Stimulated activated CD8-positive, alpha-beta memory T cell treated with anti-CD3 and anti-CD28 coated beads, Interleukin-2, amount 100 ng/mL, for 1 hour (primary cell): ENCODE measurements at places on chromosomes 13 and 19.

DNA sequence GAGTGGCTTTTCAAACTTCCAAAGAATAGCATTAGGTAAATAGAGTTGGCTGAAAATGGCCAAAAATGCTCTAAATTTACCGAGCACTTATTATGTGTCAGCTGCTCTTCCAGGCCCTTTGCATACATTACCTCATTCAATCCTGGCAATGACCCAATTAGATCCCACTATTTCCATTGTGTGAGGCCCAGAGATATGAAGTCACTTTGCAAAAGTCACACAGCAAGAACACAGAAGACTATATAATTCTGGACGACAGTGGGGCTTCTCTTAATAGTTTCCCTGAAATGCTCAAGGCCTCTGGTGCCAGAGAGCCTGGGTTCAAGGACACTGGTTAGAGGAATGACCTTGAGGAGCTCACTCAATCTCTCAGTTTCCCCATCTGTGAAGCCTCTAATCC lies 146.8 kb downstream of the IER2 start:
- no peak for DNase-seq

DNA sequence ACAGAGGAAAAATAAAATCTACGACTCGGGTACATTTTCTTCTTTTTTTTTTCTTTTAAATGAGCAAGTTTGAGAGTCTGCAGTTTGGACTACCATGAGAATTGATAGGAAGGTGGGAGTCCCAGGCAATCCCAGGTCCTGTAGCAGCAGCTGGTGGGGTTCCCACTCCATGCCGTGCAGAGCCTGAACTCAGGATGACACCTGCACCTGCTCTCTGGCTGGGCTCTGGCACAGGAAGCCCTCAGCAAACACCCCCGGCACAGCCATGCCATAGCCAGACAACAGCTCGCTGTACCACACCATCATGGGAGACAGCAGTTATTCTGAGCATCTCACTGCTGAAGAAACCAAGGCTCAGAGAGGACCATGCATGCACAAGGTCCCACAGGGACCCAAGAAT lies 6.2 kb upstream of the GP6 start:
- DNase-seq: no peak

DNA sequence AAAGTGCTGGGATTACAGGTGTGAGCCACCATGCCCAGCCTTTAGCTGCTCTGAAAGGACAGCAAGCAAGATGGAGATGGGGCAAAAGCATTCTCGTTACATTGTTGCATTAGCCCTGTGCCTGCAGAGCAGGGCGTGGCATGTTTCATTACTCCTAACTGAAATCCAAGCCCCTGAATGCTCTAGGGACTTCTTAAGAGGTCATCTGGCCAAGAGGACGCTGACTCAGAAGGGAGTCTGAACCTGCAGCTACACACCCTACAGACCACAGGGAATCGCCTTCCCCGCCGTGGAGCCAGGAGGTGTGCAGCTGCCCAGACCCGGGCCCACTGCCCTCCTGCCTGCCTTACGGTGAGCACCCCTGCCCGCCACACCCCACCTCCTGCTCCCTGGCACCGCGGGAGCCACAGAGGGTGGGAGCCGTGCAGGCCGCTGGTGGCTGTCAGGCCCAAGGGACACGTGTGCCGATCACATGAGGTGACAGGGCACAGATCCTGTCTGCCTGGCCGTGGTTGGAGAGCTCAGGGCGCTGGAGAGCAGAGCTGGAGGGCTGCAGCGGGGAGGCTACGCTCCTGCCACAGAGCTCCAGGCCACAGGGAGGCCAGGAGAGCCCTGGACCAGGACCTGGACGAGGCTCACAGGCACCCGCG lies 27.2 kb downstream of the ADPRHL1 start:
- DNase-seq: no peak

DNA sequence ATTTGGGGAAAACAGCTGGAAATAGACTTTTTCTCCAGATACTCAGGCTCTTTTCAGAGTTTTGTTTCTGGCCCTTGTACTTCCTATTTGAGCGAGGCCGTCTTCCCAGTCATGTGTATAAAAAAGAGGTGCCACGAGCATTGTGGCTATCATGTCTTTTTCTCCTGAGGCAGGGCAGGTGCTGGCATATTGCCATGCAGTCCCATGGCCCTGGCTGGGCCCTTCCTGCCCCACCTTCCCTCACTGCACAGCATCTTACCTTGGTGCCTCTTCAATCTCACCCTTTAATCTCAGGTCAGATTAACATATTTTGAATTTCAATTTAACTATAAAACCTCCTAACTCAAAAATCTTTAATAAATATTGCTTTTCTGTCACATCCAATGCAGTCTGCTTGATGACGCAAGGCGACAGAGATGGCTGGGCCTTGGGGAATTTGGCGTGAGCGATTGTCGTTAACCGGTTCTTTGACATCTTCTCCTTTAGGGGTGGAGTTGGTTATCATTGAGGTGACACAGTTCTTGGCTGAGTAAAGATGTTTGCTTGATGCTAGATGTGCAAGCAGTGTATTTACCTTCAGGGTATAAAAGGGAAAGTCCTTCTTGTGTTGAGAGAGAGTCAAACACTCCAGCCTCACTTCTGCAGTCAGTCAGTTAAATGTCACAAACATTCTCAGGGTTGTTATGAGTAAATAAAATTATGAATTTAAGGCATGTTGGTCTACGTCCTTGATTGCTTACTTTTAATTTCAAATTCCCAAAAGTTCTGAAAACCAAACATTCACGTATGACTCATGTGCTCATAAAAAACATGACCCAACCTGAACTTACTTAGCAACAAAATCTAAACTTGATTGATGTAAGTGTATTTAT lies 289.9 kb downstream of the MYO16 start:
- DNase-seq: no peak

DNA sequence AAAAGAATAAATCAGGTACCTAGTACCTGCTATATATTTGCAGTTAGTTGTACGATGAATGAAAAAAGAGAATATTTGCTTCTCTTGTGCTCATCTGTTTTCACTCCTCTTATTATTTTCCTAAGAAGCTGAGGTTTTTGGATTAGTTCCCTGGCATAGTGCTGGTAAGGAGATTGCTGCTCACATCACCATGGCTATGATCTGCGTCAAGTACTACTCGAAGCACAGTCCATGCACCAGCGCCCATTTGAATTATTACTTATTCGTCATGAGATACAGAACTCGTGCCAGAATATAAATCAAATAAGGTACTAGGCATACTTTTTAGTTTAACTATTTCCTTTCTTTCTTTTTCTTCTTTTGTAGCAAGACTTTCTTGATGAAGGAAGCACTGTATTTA lies 7.1 kb downstream of the SERTM1 start:
- DNase-seq: no peak

GRCh38 chr19:29666578-29667386 lies 1.5 kb downstream of the PLEKHF1 start:
- no peak for DNase-seq

DNA sequence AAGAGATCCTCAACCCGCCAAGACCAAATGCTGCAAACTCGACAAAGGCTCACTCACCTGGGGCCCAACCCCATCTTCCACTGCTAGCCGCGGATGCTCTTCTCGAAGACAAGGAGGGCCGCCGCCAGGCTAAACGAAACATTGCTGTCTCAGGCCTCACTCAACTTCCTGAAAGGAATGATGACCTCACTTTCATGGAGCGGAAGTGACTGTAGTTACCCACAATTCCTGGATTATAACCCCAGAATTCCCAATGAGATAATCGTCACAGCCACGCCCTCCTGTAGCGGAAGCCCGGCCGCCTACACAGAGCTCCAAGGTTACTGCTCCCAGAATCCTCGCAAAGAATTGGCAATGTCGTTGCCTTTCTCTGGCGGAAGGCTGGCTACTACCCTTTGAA lies 10.5 kb upstream of the ZNF112 start:
- DNase-seq: no peak

DNA sequence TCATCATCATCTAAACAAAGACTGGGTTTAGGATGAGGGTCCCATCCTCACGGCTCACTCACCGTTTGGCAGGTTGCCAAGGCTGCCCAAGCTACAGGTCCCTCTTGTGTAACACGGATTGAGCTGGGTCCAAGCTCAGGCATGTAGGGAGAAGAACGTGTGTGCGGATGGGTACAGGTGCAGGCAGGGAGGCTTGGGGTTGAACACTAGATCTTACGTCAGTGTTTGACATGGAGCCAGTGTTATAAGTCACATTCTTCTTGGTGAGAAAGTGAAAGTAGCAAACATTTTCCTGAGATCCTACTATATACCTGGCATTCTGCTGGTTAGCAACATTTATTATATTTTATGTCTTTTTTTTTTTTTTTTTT lies 136.8 kb upstream of the RNF113B start:
- no peak for DNase-seq

DNA sequence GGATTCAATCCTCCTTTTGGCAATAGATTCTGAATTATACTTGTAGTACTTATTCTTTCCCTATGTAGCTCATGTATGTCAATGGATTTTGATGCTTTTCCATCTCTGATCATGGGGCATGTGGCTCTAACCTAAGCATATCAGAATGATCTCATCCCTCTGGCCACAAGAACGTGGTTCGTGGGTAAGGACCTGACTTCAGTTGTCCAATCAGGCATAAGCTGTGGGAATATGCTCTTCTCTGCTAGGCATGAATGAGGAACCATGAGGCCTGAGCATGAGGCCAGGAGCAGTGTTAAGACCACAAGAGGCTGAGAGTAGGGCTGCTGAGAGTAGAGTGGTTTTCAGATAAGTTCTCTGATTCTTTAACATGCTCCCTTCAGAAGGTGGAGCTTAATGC lies 292.4 kb upstream of the TSHZ3 start:
- no peak for DNase-seq

DNA sequence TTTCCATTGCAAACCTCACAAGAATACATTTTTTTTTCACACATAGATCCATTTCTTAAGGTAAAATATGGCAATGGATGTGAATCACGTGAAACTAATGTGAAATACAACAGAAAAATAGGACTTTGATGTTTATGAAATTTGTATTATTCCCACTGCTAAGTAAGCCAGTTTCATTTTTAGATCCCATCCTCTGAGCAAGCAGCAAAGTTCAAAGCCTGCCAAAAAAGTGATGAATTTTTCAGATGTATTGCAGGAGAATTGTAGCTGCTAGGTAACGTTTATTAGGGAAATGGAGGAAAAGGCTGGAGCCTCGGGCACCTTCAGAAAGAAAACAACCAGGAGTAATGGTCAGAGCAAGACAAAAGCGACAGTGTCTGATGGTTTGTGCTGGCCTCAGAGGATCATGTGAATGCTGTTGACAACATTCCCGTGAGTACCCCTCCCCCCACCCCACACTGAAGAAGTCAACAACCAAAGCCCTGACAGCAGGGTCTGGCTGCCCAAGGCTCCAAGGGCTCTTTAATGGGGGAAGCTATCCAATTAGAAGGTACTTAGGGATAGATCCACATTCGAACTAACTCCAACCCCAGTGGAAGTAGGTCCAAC lies 95.5 kb downstream of the OXGR1 start:
- no peak for DNase-seq

DNA sequence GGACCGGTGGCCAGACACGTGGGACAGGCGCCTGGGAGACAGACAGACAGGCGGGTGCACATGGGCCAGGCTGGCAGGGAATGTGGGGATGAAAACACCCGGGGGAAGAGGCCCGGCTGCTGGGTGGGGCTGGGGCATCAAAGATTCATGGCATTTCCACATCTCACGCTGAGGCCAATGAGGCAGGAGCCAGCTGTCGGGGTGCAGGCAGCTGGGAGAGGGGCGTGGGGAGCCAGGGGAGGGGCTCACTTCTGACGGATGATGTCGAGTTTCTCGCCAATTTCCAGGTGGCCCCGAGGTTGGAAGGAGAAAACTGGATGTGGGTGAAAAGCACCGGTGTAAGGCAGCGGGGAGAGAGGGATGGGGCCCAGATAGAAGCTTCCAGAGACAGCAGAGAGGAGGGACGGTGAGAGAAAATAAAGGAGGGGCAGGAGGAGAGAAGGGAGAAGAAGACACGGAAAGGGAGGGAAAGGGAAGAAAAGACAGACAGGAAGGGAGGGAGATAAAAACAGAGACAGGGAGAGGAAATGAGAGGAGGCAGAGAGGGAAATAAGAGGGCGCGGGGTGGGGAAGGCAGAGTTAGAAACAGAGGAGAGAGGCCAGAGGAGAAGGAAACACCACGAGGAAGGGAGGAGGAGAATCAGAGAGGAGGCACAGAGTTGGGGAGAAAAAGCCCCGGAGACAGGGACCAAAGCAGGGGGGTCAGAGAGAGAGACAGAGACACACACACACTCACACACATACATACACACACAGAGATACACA lies 8.0 kb upstream of the CCER2 start:
- DNase-seq: no peak

- DNase-seq: no peak
Observed at GRCh38 chr13:75425216-75426009, 56.6 kb downstream of the TBC1D4 start.

GRCh38 chr13:92716749-92717148 lies 509.9 kb upstream of the GPC6 start:
- DNase-seq: no peak

- DNase-seq: peak; percentile 70
Observed at GRCh38 chr19:49929611-49930482, 543 bp upstream of the NUP62 start.

GRCh38 chr13:80753866-80754265 lies 412.9 kb upstream of the SPRY2 start:
- no peak for DNase-seq

- no peak for DNase-seq
Observed at GRCh38 chr13:35979361-35979951, 151.7 kb downstream of the DCLK1 start.

- DNase-seq: no peak
Observed at GRCh38 chr13:73945871-73946270, 188.3 kb downstream of the KLF12 start.

- DNase-seq: no peak
Observed at GRCh38 chr13:75566658-75567057, 17.1 kb downstream of the UCHL3 start.

DNA sequence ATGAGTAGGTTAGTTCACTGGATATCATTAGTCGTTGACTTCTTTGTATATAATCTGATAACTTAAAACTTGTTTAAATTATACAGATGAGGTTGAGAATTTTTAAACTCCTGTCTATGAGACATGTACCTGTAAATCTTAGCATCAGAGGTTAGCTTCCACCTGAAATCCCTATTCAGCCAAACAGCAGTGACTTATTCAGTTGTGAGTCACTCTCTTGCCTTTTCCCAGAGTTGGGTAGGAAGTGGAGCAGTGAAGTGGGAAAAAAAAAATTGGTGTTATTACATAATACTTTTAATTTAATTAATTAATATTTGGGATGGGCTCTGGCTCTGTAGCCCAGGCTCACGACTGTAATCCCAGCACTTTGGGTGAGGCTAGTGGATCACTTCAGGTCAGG lies 32.9 kb downstream of the ZNF701 start:
- no peak for DNase-seq
